ENCODE measurements at places on chromosomes 5 and 9.

DNA sequence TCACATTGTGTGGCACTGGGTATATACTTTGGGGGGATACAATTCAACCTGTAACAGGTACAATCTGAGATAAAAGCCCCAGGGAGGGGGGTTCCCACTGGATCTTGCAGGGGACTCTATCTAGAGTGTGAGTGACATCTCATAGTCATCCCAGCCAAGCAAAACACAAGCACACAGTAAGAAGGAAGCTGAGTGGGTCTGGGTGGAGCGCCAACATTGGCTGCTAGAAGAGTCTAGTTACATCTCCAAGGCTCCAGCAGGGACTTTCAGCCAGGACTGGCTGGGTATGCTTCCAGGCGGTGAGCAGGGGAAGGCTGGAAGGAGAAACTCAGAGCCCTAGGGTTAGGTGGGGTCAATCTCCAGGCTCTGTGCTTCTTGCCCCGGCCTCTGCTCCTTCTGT is 53.0 kb downstream of the IL31RA start:
- no peak for DNase-seq

GRCh38 chr5:96293966-96294883 is 138.8 kb downstream of the PCSK1 start:
- no peak for DNase-seq

DNA sequence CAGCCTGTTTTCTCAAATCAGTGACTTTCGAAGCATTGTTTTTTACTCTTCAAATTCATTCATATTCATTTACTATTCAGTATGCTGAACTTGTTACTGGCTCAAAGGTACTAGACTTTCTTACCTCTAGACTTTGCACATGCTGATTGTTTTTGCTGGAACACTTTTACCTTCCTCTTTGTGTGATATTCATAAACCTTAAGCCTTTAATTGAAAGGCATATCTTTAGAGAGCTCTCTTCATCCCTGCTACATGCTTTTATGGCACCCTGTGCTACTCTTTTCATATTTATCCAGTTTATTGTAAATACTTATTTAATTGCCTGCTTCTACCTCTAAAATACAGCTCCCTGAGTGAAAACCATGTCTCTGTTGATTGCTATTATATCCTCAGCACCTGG is 48.7 kb upstream of the LRRC19 start:
- no peak for DNase-seq

DNA sequence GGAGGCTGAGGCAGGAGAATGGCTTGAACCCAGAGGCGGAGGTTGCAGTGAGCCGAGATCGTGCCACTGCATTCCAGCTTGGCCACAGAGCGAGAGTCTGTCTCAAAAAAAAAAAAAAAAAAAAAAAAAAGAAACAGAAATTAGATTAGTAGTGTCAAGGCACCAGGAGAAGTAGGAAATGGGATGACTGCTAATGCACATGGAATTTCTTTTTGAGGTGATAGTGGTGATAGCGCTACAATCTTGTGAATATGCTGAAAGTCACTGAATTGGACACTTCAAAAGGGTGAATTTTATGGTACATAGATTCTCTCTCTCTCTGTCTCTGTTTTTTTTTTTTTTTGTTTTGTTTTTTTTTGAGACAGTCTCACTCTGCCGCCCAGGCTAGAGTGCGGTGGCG is 42.1 kb upstream of the SUB1 start:
- DNase-seq, result no peak

GRCh38 chr9:112864982-112865381 is 25.7 kb downstream of the SLC46A2 start:
- DNase-seq, result no peak

DNA sequence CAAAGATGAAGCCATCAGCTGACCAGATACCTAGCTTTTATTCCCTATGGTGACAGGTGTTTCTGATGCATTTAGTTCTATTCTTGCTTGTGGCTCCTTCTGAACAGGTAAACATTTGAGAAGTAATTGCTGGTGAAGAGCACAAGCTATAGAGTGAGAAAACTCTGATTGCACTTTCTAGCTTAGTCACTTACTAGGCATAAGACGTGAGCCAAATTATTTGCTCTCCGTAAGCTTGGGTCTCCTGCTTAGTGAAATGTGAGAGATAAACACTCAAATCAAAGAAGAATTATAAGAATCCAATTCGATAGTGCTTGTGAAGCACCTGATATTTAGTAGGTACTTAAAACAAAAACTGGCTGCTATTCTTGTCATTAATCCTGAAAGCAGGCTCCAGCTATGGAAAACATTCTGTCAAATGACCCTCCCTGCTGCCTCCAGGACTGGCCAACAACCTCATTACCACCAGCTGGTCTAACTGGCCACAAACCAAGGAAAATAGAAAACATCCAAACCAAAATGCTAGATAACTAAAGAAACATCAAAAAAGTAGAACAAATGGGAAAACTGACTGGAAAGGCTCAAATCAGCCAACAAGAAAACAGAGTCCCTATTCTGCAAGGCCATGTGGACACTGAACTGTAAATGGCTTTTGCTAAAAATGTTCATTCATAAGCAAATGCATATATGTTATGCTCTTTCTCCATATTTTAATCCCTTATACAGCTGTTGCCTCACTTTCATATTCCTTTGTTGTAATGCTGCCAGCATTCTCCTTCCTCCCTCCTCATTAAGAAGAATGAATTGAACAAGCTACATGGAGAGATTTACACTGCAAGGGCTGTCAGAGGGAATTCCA is 616.1 kb downstream of the DTWD2 start:
- no peak for DNase-seq

- DNase-seq, result no peak
Measured at GRCh38 chr9:121183666-121184423, 17.8 kb downstream of the RAB14 start.

- DNase-seq, result no peak
Measured at GRCh38 chr9:129284607-129285291, 106.7 kb upstream of the IER5L start.
